Caki2 (cell line): ENCODE measurements at places on chromosomes 6 and 20. TPM values are rescaled to one million over a fixed set of nuclear protein-coding genes. Genes with fewer than 3 reads are reported as not detected.

DNA sequence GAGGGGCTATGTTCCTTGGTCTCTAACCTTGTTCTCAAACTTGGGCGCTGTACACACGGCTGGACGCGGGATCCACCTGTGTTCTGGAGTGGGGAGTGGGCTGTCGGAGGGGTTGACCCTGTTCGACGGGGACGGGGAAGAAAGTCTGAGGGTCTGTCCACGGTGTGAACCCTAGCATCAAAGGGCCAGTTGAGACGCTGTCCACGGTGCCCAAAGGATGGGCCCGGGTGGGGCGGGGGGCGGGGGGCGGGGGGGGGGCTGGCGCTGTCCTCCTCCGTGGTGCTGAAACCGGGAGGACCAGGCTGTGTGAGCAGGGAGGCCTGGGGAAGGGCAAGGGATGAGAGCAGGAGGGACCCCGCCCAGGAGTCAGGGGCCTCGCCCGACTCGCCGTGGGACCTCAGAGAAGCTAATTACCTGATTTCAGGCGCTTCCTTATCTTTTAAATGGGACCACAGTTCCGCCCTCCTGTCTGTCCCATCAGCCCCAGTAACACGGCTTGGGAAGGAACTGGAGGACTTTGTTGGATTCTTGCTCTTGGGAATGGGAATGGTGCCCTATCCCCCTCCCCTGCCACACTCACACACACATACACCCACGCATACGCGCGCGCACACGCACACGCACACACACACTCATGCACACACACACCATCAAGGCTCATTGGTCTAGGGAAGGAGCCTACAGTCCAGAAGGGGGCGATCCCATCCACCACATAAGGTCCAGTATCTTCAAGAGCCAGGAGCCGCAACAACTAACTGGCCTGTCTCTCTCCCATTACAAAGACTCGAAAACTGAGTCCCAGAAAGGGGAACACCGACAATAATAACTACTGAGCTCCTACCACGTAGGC, 1.0 kb upstream of the VSTM2L start:
- DNase-seq, result peak; percentile 40

DNA sequence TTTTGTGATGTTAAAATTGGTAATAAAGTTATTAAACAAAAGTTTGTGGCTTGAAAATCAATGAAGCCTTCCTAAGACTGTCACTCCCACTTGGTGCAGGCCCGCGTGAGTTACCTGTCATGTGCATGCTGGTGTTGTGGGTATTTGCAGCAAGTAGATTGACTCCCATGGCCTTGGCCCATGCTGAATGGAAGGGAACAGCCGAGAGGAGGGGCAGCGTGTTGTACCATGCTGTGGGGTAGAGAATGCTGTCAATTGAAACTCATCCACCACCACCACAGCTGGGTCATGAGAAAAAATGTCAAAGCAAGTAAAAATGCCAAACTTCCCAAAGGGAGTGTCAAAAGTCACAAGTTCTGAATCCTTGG, 12.7 kb upstream of the VNN1 start:
- DNase-seq, result no peak

- no peak for DNase-seq
Measured at GRCh38 chr6:127464161-127464880, 5.1 kb upstream of the KIAA0408 start.

DNA sequence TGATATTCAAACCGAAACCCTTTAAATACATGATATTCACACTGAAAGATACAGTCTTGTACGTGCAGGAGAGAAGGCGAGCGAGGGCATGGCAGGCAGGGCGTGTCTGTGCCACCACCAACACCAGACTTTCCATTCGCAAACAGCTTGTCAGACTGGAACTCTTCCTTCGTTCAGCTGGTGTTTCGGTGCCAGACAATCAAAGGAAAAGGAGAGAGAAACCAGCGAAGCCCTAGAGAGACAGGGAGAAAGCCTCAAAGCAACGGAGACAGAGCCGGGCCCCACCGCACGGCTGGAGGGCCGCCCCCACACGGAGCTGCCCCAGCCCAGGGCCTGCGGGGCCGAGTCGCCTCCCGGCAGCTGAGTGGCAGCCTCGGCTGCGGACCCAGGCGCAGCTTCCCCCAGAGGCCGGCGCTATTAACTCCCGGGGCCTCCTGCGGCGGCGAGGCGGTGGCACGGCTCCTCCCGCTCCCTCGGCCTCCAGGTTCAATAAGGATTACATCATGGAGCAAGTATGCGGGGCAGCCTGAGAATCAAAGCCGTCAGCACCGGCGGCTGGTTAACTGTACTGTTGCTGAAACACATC, 32.1 kb upstream of the NR2E1 start:
- peak; percentile 70 for DNase-seq

DNA sequence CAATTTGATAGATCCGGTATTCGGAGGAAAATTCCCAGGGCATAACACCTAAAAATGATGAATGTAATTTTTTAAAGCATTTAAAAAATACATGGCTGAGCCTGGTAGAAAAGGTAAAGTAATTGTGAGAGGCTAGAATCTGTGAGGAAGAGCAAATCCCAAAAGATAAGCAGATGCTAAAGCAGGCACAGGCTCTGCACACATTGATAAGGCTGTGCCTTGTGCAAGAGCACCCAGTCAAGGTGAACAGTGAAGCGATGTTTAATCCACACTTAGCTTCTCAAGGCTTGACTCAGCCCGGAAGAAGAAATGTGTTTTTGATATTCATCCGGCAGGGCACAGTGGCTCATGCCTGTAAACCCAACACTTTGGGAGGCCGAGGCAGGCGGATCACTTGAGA, 5.1 kb upstream of the EPB41L2 start:
- no peak for DNase-seq

DNA sequence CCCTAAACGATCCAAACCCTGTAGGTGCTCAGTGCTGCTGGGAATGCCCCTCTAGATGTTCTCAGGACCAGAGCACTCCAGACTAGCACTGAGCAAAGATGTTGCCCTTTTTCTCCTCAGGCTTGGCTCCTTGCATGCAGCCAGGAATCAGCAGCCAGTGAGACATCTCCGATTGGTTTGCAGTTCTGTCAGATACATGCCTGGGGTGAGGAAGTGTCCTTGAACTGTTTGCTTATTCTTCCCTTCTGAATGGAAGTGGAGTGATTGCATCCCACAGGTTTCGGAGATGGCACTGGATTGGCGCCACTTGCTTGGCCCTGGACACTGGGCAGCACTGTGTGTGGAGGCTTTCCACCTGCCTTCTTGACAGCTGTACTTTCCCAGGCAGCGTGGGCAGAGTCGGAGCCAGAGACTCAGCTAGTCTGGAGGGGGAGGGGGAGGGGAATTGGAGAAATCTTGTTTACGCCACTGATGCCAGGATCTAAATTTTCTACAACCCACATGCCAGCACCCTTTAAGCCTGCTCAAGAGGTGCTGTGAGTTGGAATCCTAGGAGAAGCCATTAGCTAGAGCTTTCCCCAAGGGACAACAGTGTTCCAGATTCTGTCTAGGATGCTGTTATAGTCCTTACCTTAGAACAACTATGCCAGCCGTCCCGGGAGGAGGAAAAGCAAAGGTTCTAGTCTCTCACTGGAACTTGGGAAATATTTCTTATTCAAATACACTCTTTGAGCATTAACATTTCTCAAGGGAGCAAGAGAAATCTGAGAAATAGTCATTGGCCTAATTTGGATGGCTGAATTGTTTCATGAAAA, 49.2 kb upstream of the SASH1 start:
- no peak for DNase-seq

- no peak for DNase-seq
Measured at GRCh38 chr6:162873537-162873936, 145.8 kb downstream of the PACRG start.

PPP1R16B gene
- total RNA-seq, result 0.07 and 0.78 TPM in 2 replicates

OGFRL1 gene
- total RNA-seq, result 8.8 and 12.1 TPM in 2 replicates

HRH3 gene
- not detected in 2 replicates for total RNA-seq

TAAR5 gene
- total RNA-seq, result not detected in 2 replicates

ENPP5 gene
- 0.09 and 0.74 TPM in 2 replicates for total RNA-seq

SCP2D1 gene
- not detected in 2 replicates for total RNA-seq

C20orf141 gene
- total RNA-seq, result not detected in 2 replicates
